ENCODE measurements at places on chromosomes 6 and 20.
A peak's percentile ranks its signal among the peaks of the same experiment; 100 is the strongest.

DNA sequence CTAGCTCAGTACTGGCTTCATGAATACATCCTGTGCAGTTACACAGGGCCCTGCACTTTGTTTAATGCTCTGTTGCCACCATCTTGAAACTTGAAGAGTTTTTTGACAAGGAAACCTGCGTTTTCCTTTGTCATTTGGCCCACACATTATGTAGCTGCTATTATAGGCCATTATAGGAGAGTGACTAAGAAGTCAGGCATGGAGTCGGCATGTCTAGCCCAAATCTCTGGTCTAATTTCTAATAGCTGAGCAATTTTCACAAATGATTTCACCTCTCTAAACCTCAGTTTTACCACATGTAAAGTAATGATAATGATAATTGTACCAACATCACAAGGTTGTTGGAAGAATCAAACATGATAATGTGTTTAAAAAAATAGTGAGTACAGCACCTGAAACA is 67.1 kb upstream of the MYLIP start:
- no peak for DNase-seq

DNA sequence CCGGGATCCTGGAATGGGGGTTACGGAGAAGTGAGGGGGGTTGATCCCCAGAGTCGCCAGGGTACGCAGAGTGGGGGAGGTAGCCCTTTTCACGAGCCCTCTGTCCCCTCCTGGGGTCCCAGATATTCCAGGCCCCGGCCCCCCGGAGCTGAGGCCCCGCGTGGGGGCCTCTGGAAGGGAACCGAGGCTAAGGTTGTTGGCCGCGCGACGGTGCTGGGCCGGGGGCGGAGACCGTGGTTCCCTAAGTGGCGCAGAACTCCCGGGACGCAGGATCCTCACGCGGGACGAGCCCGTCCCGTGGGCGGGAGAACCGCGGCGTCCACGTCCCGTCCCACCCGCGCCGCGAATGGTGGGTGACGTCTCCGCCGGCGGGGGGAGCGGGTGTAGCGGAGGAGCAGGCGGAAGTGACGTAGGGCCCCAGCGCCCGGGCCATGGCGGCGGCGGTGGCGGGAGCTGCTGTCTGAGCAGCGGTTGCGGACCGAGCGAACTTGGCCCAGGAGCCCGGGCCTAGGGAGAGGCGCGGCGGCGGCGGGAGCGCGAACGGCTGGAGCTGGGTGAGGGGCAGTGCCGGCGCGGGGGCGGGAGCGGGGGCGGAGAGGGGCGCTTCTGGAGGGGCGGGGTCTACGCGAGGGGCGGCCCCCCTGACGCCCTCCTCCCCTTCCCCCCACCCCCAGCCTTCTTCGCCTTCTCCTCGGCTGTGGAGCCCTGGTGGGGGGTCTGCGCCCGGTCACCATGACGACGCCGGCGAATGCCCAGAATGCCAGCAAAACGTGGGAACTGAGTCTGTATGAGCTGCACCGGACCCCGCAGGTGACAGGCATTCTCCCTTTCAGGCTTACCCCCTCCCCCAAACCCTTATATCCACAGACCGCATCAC is at the start of gene RING1:
Gene RING1, plus strand, starts transcription at position 410 of the 877 bp plus-strand sequence. Its CDS starts 323 bp downstream, at position 733.
- peak; percentile 80 for DNase-seq

- DNase-seq, result no peak
These were observed 112.1 kb upstream of the SSTR4 start for GRCh38 chr20:22922987-22923386.

DNA sequence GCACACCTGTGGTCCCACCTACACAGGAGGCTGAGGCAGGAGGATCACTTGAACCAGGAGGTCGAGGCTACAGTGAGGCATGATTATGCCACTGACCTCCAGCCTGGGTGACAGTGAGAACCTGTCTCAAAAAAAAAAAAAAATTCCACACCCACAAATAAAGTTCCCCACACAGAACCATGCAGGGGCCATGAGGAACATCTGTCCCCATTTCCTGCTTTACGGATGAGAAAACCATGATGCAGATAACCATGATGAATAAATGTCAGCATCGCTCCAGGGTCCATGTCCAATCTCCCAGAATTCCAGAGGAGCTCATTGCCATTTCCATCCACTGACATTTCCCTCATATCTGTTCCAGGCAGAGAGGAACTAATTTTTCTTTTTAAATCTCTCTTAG is 16.9 kb upstream of the AGPAT4 start:
- no peak for DNase-seq

DNA sequence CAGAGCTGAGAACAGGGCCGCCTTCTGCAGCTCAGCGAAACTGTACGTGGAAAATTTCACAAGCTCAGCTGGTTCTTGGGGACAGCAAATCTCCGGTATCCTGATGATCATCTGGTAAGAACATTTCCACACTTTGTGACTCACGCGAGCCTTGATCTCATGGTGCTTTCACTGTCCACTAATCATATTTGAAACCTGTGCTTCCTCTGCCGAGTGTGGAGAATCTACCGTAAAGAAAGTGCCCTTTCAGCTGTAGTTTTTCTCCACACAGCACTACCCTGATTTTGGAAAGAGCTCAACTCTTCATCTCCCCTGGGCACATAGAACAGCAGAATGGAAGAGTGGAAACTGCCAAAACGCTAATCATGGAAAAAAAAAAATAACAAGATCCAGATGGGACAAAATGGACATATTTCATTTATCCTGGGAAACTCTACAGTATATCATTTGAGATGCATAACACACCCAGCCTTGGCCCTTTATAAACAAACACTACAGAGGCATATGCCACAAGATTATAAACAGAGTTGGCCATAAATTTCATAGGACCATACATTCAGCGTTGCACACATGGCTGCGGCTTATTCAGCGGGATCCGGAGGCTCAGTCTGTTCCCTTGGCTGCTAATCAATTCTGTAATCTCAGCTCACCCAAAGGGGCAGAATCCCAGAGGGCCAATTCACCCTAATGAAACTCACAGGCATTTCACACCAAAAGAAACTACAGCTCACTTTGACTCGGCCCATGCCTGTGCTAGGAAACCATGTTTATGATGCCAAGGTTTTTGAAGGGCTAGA is 434.5 kb downstream of the HDGFL1 start:
- no peak for DNase-seq

DNA sequence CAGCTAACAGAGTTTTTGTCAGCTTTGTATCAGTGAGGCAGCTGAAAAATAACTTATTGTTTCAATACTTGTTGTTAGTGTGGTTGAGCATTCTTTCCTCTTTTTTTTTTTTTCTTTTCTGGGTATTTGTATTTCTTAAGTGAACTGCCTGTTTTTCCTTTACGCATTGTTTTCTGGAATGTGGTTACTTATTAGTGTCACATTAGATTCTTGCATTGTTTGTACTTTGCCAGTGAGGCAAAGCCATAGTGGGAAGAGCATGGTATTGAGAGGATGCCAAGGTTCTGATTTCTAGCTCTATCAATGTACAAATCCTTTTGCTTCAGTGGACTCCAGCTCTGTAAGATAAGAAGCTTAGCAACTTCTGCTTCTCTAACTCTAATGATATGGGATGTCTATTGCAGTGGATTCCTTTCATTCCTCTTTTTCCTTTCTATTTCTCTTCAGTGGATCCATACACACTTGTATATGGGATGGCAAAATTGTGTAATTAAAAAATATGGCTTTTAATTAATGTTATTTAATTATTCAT is 3.9 kb downstream of the CDKAL1 start:
- no peak for DNase-seq

DNA sequence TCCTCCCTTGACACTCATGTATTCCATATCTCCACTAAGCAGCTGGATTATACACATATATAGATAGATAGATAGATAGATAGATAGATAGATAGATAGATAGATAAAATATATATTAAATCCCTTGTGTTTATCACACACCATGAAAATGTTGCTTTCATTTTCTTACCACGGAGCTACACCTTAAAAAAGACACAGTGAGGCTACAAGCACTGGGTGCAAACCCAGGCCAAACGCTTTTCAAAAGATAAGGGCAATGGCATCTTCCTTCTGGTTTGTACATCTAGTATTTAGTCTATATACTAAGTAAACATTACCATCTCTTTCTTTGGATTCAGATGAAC is 377.1 kb downstream of the ESR1 start:
- DNase-seq, result no peak

- DNase-seq, result no peak
These were observed 137.5 kb downstream of the EYS start for GRCh38 chr6:65569505-65569904.

- DNase-seq, result no peak
These were observed 84.3 kb upstream of the RALY start for GRCh38 chr20:33909331-33909921.

- DNase-seq, result no peak
These were observed 109.4 kb upstream of the KCNG1 start for GRCh38 chr20:51132279-51132678.

DNA sequence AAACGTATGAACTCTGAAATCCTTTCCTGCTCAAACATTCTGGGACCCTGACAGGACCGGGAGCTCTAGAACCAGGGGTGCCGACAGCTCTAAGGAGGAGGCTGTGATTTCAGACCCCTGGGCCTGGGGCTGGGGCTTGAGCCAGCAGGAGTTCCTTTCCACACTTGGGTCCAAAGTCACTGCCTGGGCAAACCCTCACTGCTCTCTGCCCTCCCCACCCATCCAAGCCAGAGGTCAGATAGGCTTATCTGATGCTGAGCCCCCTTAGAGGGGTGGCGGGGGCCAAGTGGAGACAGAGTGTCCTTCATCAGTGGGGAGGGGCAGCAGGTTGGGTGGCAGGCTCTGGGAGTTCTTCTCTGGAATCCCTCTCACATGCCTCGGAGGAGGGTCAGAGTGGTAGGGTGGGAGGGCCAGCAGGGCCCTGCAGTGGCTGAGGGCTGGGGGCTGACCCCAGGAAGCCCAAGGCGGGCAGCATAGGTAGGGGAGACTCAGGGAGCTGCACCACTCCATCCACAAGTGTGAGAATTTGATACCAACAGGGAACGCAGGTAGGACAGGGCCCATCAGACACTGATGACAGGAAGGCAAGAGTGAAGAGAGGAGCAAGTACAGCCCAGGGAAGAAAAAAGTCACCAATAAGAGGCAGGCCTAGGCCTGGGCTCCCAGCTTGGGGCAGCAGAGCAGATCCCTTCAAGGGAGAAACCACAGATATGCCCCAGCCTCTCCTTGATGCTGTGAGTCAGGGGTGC is 121.0 kb downstream of the MRPL14 start:
- no peak for DNase-seq

- no peak for DNase-seq
These were observed 70.4 kb downstream of the SLC22A23 start for GRCh38 chr6:3386374-3386857.

DNA sequence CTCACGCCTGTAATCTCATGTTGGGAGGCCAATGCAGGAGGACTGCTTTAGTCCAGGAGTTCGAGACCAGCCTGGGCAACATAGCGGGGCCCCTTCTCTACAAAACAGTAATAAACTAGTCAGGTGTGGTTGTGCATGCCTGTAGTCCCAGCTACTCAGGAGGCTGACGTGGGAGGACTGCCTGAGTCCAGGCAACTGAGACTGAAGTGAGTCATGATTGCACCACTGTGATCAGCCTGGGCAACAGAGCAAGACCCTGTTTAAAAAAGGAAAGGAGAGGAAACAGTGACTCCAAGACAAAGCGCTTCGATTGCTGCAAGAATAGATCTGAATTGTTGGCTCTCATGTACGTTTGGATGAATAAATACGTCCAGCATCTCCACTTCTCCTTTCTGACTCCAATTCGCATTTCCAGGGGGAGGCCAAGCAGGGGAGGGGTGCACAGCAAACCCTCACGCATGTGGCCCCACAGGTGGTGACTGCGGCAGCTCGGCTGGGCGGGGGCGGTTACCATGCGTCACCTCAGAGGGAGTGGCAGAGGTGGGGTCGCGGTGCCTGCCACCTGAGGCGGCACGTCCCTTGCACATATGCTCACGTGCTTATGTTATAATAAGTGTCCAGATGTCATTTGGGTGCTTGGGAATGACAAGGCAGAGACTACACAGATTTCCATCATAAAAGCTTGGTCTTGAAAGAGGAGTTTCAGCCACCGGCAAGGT is 95.1 kb upstream of the MPC1 start:
- no peak for DNase-seq

DNA sequence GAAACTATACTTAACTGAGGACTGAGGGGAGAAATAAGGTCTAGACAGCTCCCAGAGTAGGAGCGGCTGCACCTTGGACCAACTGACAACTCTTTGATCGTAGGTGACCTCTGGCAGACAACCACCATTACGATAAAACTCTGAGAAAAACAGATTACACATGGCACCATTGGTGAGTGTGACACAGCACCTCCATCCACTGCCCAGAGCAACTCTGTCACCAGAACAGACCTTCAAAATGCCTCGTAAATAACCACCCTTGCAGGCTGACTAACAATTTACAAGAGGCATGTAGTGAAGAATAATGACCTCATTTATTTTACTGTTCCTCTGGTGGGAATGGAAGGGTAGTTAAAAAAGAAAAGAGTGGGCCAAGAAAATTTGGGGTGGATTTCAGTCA is 64.2 kb downstream of the F13A1 start:
- DNase-seq, result no peak

- DNase-seq, result no peak
These were observed 46.0 kb downstream of the KIAA1755 start for GRCh38 chr20:38214256-38215193.

DNA sequence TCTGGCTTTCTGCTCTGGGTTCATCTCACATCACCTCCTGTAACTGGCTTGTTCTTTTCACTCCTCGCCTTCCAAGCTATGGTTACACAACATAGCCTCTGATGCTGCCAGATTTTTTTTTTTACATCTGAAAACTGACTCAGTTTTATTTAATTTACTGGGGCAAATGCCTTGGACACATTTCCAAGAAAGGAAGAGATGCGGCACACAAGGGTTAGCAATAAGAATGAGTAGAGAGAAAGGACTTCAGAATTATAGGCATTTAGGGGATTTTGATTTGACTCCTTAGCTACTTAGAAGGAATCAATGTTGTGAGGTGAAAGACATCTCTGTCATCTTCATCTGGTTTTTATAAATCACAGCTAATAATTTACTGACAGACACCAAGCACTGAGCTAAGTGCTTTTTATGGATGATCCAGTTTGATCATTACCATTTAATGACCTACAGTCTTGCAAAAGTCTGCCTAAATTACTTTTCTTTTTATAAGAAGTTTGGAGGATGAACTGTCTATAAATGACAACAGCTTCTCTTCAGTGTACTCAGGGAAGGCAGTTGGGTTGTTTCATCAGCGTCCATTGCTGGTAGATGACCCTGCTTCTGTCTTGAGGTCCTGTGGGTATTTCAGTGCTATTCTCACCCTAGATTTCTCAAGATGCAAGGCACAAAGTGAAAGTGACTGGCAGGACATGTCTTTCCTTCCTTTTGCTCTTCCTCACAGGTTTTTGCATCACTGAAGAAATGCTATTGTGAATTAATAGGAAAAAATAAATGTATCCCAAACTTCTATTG is 31.1 kb downstream of the LAMA4 start:
- DNase-seq, result no peak

All from activated effector memory CD4-positive, alpha-beta T cell treated with Interleukin-2 at 50 U/mL for 16 hours (primary cell).